NCI-H446 (cell line): ENCODE measurements at places on chromosomes 13 and 19.
A peak's percentile ranks its signal among the peaks of the same experiment; 100 is the strongest.

- no peak for DNase-seq
Observed at GRCh38 chr19:31535691-31536460, 186.6 kb upstream of the TSHZ3 start.

GRCh38 chr13:21997726-21998125 is 326.9 kb downstream of the FGF9 start:
- DNase-seq = no peak

DNA sequence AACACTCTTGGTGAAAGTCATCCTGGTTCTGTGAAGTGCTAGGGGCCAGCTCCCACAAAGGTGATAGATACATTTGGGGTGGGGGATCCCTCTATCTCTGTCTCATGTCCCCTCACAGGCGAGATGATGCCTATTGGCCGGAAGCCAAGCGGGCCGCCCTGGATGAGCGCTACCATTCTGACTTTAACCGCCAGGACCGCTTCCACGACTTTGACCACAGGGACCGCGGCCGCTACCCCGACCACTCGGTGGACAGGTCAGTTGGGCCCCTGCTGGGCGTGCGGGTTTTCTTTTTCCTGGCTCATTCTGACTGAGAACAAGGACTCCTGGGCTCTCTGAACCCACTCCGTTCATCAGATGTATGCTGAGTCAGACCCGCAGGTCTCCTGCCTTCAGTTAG is 16.4 kb downstream of the MICOS13 start:
- DNase-seq = no peak

- no peak for DNase-seq
Observed at GRCh38 chr19:46296722-46297461, at the start of gene HIF3A. Gene HIF3A, plus strand, starts transcription at chr19:46297042. Its CDS starts 35 bp downstream, at chr19:46297077.

- no peak for DNase-seq
Observed at GRCh38 chr19:8452446-8453123, 7.8 kb downstream of the HNRNPM start.

DNA sequence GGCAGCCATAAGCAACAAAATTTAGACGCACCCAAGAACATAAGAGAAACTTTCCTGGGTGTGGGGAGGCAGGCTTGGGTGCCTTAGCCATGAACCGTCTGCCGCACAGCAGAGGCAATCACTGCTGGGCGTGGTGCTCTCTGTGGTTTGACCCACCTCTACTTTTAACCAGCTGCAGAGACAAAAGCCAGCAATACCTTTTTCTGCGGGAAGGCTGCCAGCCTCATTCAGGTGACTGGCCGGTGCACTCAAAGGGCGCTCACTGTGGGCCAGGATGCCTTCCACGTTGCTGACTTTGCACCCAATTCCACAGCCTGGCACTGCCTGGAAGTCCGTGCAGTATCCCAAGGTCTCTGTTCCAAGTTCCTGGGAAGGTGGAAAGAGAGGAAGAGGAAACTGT is 69.1 kb downstream of the ATP7B start:
- no peak for DNase-seq

GRCh38 chr19:28297036-28297435 is 915.9 kb downstream of the UQCRFS1 start:
- DNase-seq = no peak

DNA sequence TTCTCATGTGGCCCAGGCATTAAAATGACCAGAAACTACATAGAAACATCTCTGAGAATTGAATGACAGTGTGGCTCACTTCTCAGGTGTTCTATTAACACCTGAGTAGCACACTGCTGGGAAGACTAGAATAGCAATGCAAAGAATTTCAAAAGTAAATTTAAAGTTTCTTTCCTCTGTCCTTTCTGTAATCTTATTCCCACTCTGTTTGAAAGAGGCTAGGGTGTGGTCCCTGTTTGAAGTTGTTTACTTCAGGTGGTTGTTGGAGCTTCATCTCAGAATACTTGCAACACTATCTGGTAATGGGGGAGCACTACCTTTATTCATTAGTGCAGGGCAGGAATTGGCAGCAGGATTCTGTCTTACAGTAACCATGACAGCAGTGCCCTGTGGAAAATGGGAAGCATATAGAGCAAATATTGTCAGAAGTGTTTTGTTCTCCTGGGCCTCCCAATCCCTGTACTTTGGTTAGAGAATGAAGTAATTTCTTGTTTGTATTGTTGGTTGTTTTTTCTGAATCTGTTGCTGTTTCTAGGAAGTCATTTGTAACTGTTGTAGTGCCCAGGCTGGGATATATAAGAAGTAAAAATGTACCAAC is 1210.2 kb upstream of the ATXN8OS start:
- no peak for DNase-seq

DNA sequence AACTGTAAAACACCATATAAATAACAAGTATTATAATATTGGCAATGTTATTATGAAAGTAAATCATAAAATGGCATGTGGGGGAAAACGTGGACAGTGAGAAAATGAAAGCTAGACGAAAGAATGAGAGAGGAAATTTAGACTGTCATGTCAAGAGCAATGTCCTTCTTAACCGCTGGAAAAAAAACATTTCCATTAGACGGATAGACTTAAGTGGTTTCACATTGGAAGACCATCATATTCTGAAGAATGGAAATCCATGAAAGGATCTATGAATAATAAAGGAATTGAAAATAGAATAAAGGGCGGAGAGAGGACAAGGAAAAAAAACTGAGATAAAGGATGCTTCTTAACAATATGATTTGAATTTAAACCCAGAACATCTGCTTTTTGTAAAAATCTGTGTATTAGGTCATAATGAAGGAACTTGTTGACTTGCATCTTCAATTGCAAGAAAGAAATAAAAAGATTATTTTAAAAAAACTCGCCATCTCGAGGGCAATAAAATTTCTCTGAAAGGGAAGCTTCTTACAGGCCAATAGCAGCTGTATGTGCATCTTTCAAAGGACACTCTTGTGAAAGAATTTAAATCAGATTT is 90.6 kb downstream of the SPRY2 start:
- DNase-seq = no peak

GRCh38 chr19:38880882-38881609 is 3.0 kb upstream of the RINL start:
- no peak for DNase-seq

GRCh38 chr19:17404015-17404414 is 1.4 kb downstream of the BST2 start:
- DNase-seq = no peak

- no peak for DNase-seq
Observed at GRCh38 chr13:28658539-28658795, 463 bp upstream of the POMP start.

GRCh38 chr13:89846926-89847585 is 1500.4 kb upstream of the MIR17HG start:
- no peak for DNase-seq

GRCh38 chr19:49339301-49340068 is 4.3 kb downstream of the CD37 start:
- DNase-seq = no peak

DNA sequence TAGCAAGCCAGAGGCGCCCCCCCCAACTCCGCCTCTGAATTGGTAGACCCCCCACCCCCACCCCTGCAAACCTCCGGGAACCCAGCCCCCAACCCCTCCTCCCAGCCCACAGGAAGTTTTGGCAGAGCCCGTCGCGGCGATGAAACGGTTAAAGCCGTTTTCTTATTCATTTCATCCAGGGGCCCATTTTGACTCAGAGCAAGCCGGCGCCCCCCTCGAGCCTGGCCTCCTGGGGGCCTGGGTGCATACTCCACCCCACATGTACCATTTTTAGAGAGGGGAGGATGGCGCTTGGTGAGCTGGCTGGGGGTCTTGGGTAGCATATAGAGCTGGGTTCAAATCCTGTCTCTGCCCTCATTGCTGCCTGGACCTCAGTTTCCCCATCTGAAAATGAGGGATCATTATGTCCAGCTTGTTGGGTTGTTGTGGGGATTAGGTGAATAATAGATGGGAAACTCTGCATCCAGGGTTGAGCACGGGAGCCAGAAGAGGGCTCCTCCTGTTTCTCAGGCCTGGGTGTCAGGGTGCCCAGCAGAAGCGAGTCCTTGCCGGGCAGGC is 7.9 kb upstream of the JUNB start:
- no peak for DNase-seq

GRCh38 chr19:3142292-3142670 is 6.4 kb downstream of the GNA15 start:
- DNase-seq = no peak

- DNase-seq = no peak
Observed at GRCh38 chr13:75725736-75726135, 89.6 kb downstream of the LMO7 start.

DNA sequence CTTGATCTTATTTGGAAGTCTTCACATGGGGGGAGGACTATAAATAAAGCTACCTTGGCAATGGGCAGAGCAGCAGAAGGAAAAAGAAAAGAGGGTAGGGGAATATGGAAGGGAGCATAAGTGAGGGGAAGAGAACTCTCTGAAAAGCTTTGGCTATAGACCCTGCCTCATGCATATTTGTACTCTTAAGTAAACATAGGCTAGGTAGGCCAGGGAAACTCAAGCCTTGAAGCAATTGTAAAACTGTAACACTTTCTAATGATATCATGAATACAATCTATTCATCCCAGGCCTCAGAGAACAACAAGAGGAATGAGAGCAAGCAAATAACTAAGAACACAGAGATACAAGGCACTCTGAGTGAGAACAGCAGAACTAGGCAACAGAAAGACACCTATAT is 20.4 kb downstream of the MYCBP2 start:
- DNase-seq = no peak

- DNase-seq = no peak
Observed at GRCh38 chr13:50587645-50588373, 255.7 kb downstream of the DLEU7 start.

GRCh38 chr19:23481043-23481442 is 85.8 kb upstream of the ZNF91 start:
- DNase-seq = no peak

DNA sequence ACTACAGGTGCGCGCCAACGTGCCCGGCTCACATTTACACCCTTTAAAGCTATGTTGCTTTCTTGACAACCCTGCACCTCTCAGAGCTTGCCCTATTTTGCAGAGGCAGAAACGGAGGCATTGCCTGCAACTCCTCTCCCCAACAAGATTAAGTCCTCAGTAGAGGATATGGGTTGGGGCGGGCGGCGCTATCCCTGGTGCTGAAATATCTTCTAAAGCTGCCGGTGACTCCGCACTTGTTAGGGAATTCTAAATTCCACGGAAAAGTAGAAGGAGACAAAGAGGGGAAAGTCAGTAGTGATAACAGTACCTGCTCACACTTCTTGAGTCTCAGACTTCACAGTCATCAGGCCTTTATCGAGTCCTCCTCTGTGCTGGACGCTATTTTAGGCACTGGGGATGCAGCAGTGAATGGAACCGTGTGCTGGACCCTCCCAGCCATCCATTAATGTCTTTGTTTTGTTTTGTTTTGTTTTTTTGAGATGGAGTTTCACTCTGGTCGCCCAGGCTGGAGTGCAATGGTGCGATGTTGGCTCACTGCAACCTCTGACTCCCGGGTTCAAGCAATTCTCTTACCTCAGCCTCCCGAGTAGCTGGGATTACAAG is 18.0 kb downstream of the SLC5A5 start:
- no peak for DNase-seq

GRCh38 chr19:49338691-49339300 is 3.6 kb downstream of the CD37 start:
- DNase-seq = no peak

- no peak for DNase-seq
Observed at GRCh38 chr13:21148557-21149258, 27.6 kb downstream of the SKA3 start.

- DNase-seq = no peak
Observed at GRCh38 chr13:42553098-42554046, 20.6 kb upstream of the TNFSF11 start.

DNA sequence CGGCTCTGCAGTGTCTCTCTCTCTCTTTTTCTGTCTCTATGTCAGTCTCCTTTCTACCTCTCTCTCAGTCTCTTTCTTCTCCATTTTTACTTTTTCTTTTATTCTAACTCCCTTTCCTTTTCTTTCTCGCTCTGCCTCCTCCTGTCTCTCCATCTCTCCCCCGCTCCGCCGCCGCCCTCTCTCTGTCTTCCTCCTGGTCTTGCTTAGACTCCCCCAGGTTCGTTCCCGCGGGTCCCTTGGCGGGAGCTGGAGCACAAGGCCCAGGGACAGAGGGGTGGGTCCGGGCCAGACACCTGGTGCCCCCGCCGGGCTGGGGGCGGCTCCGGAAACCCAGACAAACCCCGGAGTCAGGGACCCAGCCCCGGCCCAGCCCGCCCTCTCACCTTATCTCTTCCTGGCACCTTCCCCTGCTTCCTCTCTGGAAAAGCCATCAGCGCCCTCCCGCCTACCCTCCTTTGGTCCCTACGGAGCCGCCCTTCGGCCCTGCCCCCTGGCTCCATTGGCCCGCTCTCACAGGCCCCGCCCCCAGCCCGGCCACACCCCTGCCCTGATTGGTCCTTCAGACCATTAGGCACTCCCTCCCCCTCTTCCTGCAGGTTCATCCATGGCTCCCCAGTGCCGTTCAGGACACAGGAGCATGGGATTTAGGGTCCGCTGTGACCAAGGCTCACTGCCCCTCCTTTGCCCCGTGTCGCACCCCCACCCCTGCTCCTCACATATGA is 15.4 kb upstream of the NOP53 start:
- no peak for DNase-seq

DNA sequence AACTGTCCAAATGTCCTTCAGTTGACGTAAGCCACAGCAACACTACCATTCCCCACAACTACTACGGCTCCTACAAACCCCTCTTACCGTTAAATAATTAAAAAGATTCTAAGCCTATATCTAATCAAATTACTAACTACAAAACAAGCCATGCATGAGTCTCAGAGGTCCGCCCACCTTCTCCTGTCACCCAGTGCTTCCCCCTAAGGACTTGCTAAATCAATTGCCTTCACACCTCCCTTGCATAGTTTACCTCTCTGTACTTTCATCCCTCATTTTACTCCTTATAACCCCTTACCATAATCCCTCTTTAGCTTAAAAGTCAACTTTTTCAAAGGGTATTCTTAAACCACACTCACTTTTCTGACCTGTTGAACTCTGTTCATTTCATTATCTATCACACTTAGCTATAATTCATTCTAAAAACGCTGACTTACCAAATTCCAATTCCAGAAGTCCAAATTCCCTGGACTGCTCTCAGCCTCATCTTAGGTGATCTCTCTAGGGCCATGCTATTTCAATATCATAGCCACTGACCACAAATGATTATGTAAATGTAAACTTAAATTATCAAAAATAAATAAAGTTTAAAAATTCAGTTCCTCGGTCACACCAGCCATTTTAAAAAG is 187.8 kb downstream of the DIAPH3 start:
- DNase-seq = no peak

GRCh38 chr19:2426611-2427428 is 566 bp downstream of the TIMM13 start:
- peak; percentile 59 for DNase-seq

GRCh38 chr13:48817166-48817802 is 158.4 kb upstream of the FNDC3A start:
- DNase-seq = no peak

GRCh38 chr13:99953138-99953755 is 18.3 kb downstream of the ZIC5 start:
- DNase-seq = no peak

- no peak for DNase-seq
Observed at GRCh38 chr19:57786286-57786685, 16.8 kb downstream of the ZNF586 start.

GRCh38 chr19:9953802-9954542 is 17.7 kb upstream of the OLFM2 start:
- no peak for DNase-seq
